ENCODE measurements at places on chromosomes 7 and 10.
A peak's percentile ranks its signal among the peaks of the same experiment; 100 is the strongest.

DNA sequence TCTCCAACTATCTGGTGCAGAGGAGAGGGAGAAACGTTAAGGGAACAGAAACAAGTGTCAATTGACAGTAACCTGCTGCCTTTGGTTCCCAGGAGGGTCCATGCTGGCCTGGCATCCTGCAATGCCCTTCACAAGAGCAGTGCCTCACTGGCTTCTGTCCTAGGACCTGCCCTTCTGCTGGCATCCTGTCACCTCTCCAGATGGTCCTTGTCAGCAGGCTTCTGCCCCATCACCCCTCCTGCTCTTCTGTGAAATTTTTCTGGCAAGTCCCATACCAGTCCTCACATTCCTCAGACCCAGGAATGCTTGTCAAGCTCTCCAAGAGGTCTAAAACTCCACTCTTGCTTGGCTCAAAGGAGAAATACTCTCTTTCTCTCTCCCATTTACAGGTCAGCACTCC lies 34.2 kb downstream of the C10orf67 start:
- DNase-seq: no peak

DNA sequence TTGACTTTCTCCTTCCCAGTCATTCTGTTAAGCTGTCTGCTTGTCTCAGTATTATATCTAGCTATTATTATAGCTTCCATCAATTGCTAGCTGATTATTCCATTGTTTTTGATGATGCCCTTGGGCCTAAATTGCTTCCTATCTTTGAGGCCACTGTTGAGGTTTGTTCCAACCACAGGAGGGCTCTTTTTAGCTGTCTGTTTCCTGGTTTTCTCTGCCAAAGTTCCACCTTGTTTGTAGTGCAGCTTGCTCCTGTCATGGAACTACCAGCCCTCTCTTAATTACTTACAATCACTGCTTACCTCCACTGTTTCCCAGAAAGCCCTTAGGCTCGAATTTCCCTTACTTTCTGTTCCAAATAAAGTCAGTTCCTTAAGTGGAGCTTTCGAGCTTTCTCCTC lies 118.7 kb upstream of the SEC61G start:
- DNase-seq: no peak

DNA sequence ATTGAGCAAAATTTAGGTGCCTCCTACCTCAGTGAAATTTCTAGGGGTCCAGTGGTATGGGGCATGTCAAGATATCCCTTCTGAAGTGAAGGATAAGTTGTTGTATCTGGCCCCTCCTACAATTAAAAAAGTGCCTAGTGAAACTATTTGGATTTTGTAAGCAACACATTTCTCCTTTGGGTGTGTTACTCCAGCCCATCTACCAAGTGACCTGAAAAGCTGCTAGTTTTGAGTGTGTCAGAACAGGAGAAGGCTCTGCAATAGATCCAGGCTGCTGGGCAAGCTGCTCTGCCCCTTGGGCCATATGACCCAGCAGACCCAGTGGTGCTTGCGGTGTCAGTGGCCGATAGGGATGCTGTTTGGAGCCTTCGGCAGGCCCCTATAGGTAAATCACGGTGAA lies 46.0 kb downstream of the PTPRE start:
- DNase-seq: no peak

DNA sequence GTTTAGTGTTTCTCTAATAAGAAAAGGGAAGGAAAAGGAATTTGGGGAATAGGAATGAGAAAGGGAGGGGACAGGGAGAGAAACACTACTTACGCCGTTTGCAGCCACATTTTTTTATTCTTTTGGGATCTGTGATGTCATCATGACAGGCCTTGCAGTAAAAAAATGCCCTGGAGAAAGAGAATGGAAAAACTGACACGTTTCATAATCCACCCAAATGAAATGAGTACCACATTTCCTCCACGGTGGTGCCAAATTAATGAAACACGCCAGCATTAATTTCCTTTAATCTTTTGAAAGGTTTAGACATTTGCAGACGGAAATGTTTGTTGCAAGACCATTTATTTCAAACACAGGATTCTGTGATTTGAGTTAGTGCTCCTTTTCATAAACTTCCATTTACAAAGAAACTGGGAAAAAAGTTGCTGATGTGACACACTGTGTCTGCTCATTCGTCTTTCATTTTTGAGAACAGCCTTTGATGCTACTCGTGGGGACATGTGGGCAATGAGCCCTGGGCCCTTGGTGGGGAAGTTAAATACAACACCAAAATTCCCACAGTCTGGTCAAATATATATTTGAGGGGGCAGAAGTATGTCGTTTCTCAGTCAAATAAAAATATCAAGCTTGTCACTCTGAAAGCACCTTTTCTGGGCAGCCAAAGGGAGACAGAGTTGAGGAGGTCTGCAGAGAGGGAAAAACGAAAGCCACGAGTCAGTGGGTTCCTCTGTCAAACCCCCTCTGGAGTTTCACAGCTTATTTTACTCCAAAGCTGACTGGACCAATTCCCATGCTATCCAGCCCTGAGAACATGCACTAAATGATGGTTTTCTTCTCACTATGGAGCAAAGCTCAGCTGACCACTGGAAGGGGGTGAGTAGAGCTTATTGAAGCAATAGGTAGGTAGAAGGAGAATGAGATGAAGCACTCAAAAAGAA lies 625.5 kb downstream of the KCNMA1 start:
- no peak for DNase-seq

DNA sequence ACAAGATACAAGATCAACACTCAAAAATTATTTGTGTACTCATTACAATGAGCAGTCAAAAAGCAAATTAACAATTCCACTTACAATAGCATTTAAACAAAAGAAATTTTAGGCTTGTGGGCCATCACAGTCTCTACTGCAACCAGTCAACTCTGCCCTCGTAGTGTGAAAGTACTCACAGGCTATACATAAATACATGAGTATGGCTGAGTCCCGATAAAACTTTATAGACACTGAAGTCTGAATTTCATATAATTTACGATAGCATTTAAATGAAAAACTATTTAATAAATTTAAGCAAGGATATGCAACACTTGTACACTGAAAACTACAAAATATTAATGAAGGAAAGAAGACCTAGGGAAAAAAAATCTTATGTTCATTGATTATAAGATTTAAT lies 90.1 kb downstream of the ZNF33B start:
- no peak for DNase-seq

DNA sequence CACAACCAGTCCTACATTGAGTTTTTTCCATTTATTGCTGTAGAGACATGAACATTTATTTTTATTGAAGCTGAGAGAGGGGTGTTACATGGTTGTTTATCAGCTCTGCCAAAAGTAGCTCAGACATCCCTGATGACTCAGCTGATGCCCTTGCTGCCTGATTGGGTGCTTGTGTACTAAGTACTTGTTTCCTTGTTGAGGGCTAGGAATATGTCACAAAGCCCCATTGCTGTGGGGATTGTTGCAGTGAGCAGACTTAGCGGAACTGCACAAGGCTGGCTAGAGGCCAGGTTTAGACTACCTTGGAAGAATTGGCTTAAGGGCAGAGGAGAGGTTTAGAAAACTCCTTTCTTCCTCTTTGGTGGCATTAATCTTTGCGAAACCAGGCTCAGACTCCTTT lies 110.6 kb downstream of the AUTS2 start:
- no peak for DNase-seq

- no peak for DNase-seq
Observed at GRCh38 chr7:120998996-120999565, 10.6 kb downstream of the CPED1 start.

DNA sequence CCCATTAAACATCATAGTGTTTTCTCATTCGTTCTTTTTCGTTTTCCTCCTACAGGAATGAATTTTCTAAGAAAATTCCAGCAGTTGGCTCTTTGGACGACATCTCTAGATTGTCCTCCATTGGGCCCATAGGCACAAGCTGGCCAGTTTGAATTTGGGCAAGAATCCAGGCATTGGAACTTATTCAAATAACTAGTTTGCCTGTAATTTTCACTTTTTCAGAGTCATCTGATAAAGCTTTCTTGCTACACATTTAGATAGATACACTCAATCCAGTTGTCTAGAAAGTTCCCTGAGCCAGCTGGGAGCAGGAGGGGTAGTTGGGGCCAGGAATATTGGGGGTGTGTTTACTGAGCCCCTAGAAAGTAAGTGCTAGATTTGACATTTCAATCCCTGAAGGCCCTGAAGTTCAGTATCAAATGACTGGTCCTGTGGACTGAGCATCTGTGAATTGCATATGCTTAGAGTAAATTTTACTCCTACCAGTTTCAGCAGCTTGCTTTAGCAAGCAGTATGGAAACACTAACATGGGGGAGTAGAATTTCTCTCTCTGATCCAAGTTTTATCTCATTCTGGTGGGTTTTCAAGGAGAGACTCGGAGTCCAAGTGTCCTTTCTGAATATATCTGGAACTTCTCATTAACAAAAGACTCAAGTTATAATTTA lies 5.2 kb downstream of the EGFR start:
- DNase-seq: no peak

GRCh38 chr7:143322760-143323633 lies 7.1 kb downstream of the CLCN1 start:
- DNase-seq: no peak

- DNase-seq: no peak
Observed at GRCh38 chr7:132404261-132404660, 172.0 kb downstream of the PLXNA4 start.

DNA sequence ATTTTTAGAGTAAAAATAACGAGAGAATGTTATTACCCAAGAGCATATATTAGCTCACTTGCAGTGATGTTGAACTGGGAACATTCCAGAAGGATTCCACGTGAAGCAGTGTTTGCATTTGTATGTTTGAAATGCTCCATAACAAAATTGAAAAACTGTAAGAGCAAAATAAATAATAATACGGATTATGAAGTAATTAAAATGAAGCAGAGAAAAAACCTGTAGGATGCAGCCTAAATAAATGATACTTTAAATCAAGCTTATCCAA lies 203.3 kb downstream of the BAMBI start:
- DNase-seq: no peak

- no peak for DNase-seq
Observed at GRCh38 chr7:45446195-45446944, 127.8 kb upstream of the ADCY1 start.

DNA sequence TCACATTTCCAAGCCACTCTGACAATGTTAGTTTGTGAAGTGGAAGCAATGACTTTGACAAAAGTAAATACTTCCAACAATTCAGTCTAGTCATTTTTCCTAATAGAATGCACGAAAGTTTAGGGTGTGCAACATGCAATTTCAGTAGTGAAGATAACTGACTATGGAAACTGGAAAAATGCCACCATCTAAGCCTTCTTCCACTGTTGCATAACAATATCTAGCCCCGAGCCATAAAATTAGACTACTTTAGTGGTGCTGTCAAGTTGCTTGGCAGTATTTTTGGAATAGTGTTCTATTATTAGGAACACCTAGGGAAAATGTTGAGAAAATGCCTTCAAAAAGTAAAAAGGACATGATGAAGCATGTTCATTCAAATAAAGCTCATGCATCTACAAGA lies 17.9 kb downstream of the SEMA3A start:
- DNase-seq: no peak

DNA sequence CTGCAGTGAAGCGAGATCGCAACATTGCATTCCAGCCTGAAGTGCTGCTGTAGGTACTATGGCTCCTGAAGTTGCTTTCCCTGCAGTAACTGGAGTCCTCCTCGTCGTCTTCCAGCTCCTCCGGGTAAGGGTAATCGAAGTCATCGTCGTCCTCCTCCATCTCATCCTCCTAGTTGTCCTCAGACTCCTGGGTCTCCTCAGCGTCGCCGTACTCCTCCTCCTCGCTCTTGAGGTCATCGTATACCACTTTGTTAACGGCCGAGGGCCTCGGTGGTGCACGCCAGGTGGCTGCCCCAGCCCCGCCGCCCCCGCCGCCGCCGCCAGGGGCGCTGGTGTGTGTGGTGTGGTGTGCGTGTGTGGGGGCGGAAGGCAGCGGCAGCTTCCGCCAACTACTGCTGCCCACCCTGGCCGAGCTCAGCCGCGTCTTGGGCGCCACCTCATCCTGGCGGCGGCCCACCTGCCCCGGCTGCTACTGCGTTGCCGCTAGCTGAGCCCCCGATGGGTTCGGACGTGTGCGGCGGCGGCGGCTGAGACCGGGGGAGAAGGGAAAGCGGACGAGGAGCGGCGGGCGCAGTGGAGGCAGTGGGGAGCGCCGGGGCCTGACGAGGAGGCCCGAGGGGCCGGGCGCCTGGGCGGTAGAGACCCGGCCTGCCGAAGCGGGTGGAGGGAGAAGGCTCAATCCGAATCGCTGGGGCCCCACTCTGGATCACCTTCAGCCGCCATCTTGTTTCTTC lies 11.8 kb upstream of the ACBD5 start:
- peak; percentile 83 for DNase-seq

- no peak for DNase-seq
Observed at GRCh38 chr7:94875201-94875600, 32.2 kb upstream of the PPP1R9A start.

GRCh38 chr7:99944497-99945070 lies 15.2 kb upstream of the GJC3 start:
- no peak for DNase-seq

DNA sequence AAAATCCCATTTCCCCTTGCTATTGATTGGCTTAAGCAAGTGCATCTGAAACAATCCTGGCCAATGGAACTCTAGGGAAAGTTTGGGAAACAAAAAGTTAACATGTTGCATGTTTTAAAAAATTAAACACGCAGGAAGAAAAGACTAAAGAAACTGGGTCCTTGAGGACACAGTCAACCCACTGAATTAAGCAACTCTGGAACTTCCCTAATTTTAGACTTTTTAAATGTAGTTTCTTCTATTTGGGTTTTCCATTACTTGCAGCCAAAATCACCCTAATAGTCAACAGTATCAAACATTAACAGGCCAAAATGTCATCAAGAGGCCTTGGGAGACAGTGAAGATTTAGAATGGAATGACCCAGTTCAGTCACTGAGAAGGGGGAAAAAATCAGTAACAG lies 40.6 kb downstream of the OSBPL3 start:
- no peak for DNase-seq

GRCh38 chr10:68346774-68347173 lies 14.0 kb upstream of the PBLD start:
- DNase-seq: no peak

GRCh38 chr10:111732166-111732785 lies 451.3 kb downstream of the GPAM start:
- no peak for DNase-seq

DNA sequence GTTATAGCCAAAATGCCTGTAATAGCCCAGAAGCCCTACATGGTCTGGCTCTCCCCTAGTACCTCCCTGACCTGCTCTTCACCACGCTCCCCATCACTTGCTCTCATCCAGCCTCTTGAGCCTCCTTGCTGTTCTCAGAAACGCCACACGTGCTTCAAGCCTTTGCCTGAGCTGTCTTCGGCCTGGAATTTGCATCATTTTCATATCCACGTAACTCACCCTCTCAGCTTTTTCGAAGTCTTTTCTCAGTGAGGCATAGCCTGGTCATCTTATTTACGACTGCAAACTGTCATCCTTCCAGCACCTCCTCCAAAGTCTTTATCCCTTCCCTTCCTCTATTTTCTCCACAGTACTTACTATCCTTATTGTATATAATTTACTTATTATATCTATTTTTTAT lies 151.0 kb upstream of the AHR start:
- no peak for DNase-seq

GRCh38 chr10:124611738-124612137 lies 132.4 kb downstream of the FAM53B start:
- peak; percentile 26 for DNase-seq

GRCh38 chr7:127865466-127865865 lies 165.8 kb downstream of the LRRC4 start:
- no peak for DNase-seq

- no peak for DNase-seq
Observed at GRCh38 chr7:11403781-11404180, 428.2 kb downstream of the THSD7A start.

Data from naive thymus-derived CD4-positive, alpha-beta T cell (primary cell).